T-cell (primary cell): ENCODE measurements at places on chromosomes 4 and X.
A peak's percentile ranks its signal among the peaks of the same experiment; 100 is the strongest.

GRCh38 chr4:147103403-147103946, 157.8 kb upstream of the TTC29 start:
- no peak for DNase-seq

- no peak for DNase-seq
These were observed 95.7 kb upstream of the FRMPD4 start for GRCh38 chrX:12042615-12043014.

- DNase-seq: no peak
These were observed 26.4 kb upstream of the ELOVL6 start for GRCh38 chr4:110224812-110225211.

DNA sequence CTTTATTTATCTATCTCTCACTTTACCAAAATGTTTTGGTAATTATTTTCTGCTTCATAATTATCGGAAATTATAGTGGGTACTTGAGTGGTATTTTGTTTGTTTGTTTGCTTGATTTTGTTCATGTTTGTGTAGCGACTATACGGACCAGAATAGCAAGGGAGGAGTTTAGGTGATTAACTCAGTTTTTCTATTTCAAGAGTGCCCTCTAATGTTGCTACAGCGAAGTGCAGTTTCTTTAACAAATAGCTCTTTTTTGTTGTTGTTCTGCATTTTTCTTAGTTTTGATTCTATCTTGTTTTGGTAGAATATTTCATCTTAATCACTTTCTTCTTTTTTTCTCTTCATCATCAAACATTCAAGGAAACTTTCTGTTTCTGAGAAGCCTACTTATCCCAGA, 40.8 kb upstream of the QRFPR start:
- DNase-seq: no peak

DNA sequence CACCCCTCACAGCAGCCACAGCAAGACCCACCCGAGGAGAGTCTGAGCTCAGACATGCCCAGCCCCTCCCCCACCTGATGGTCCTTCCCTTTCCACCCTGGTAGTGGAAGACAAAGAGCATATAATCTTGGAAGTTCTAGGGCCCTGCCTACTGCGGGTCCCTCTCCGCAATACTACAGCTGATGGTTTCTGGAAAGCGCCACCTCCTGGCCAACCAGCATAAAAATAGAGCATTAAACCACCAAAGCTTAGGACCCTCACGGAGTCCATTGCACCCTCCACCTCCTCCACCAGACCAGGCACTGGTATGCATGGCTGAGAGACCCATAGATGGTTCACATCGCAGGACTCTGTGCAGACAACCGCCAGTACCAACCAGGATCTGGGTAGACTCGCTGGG, 78.2 kb downstream of the SH3BGRL start:
- DNase-seq: no peak

DNA sequence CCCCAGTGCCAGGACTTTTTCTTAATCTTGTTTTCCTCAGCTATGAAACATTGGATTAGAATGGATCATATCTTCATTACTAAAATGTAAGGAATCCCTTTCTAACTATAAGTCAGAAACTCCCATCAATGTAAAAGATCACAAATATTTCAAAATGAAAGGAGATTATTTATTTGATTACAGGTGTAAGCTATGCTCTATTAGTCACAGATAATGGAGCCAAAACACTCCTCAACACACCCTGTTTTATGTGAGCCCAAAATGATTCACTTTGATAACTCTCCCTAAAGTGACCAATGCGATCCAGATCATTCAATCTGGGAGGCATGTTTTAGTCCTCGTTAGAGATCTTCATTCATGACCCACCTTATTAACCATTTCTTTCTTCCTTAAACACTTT, 566.7 kb upstream of the TENM3 start:
- DNase-seq: no peak

DNA sequence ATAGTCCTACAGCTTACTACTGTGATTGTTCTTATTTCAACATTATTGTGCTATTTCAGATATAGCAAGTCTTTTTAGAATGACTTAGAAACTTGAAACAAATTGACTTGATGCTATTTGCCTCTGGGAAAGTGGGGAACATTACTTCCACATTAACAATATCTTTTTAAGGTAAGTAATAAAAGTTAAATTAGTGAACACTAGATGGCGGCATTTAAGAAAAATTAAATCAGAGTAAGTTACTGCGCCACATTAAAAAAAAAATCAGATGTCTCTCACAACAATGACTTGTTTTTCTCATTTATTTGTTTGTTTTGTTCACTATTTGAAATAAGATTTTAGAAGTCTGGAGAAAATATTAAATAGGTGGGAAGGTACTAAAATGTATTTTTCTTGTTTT, 1026.9 kb upstream of the SLIT2 start:
- no peak for DNase-seq

DNA sequence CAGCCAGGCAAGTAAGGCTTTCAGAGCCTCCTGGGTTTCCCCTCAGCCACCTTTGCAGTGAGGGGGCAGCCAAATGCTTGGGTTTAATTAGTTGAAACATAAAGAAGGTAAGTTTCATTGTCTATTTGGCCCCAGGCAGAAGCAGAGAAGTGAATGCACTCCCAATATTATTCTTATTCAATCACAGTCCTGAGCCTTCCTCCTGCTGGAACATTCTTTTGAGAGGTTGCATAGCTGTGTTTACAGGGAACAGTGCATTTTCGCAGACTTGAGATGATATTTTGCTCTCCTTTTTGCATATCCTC, 13.9 kb downstream of the SLC2A9 start:
- DNase-seq: no peak

- DNase-seq: peak; percentile 38
These were observed 5.6 kb downstream of the CYSLTR1 start for GRCh38 chrX:78321809-78322208.

DNA sequence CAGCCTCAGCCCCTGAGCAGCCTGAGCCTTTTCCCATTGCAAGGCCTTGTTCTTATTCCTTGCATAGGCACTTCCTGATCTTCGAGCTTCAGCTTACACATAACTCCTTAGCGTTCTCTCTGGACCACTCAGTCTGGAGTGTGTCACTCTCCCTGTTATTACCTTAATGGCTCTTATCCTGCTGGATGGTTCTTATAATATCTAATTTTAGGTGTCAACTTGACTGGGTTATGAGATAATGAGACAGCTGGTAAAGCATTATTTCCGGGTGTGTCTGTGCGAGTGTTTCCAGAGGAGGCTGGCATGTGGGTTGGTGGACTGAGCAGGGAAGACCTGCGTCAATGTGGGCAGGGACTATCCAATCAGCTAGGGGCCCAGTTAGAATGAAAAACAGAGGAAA, 75.7 kb downstream of the HAUS3 start:
- no peak for DNase-seq

- DNase-seq: no peak
These were observed 107.1 kb downstream of the FAM193A start for GRCh38 chr4:2643555-2643954.

DNA sequence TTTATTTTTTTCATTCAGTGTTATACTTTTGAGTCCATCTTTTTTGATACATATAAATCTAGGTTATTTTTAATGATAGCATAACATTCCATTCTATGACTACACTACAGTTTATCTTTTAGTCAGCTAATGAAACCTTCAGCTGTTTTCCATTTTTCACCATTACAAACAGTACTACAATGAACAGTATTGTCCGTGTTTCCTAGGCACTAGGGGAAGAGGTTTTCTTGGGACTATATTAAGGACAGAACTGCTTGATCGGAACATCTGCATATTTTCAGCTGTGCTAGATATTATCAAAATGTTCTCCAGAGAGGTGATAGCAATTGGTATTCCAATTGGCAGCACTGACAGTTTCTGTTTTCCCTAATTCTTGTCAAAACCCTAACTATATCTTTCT, 44.3 kb upstream of the HCCS start:
- no peak for DNase-seq

DNA sequence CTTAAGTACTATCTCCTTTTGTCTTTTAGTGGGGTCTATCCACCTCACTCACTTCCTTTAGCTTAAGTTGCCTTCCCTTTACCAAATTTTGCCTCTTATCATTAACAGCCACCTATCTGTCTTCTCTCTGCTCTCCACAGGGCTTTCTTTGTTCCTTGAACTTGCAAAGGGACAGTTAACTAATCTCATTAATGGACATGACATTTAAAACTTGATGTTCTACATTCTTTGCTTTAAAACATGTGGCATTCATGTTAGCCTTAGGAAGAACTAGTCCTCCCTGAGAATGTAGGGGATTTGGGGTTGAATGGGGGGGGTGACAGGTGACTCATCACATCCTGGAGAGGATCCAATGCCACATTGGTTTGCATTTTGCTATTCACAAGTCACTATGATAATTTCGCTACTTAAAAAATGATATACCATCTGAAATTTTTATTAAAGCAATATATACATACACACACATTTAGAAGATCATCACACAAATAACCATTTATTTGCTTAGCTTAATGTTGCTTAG, 41.0 kb upstream of the DMD start:
- no peak for DNase-seq

- DNase-seq: no peak
These were observed 28.9 kb downstream of the CPLX1 start for GRCh38 chr4:797066-797465.

GRCh38 chrX:39377157-39377556, 575.9 kb downstream of the MID1IP1 start:
- DNase-seq: no peak
